ENCODE measurements at places on chromosomes 16 and 17. TPM values are rescaled to one million over a fixed set of nuclear protein-coding genes. Genes with fewer than 3 reads are reported as not detected.

OR1A1 gene
- not detected for total RNA-seq

DNA sequence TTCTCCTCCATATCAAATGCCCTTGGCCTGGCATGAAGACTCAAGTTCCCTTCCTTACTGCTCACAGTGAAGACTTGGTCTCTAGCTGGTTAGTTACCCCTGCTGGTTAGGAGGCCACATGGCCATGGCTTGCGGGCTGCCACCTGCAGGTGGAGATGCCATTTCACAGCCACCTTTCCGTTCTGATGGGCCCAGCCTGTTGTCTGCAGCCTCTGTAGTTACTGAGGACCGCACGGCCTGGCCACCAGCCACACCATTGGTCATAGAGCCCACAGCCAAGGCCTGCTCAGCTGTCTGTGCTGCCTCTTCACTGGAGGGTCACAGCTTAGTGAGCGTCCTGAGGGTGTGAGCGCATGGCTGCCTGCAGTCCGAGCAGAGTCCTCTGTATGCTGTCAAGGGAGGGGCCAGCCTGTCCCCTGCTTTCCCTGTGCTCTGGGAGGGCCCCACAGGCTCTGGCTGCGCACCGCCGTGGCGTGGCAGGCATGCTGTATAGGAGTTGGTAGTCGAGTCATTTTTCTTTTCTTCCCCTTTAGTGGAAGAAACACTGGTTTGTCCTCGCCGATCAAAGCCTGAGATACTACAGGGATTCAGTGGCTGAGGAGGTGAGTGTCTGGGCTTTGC lies 59.2 kb downstream of the PLD6 start:
- DNase-seq, result no peak

DNA sequence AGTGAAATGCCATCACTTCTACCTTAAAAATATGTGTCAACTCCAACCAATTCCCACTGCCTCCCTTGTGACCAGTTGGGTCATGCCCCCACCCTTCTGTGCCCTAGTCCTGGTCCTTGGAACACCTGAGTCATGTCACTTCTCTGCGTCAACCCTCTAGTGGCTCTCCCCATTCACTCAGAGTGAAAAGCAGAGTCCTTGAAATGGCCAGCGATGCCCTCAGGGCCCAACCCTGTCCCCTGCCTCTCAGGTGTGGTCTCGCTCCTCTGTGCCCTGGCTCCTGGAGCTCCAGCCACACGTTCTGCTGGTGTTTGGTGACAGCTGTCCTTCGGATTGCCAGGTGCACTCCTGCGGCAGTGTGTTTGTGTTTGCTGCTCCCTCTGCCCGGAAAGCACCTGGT lies 89.2 kb downstream of the SPECC1 start:
- no peak for DNase-seq

- DNase-seq, result peak; percentile 52
Observed at GRCh38 chr16:88508868-88509748, 56.0 kb downstream of the ZFPM1 start.

DNA sequence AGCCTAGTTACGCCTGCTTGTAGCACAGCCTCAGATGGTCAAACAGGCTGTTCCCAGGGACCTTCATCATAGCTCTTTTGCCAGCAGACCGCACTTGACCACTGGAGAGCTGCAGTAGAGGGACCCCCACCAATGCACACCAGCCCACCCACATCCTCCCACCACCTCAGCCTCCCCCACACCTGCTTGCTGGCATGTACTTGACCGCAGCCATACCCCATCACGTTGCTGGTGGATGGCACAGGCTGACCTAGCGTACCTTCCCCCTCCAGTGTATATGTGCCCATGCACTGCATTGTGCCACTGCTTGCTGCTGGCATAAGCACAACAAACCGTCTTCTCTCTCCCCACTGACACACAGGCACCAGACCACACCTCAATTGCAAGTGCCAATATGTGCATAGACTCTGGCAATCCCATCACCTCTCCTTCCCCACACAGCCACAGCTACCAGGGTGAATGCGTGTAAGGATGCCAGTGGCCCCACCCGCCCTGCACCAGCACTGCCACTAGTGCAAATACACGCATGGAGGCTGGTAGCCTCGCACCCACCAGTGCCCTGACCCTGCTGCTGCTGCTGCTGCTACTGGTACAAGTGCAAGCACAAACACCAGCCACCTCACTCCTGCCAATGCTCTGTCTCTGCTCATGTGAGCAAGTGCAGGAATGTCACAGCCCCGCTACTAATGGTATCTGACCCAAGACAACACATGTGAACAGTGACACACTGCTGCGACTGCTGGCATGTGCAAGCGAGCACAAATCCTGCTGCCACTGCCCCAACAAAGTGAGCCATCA lies 1377.6 kb downstream of the CDH11 start:
- no peak for DNase-seq

DNA sequence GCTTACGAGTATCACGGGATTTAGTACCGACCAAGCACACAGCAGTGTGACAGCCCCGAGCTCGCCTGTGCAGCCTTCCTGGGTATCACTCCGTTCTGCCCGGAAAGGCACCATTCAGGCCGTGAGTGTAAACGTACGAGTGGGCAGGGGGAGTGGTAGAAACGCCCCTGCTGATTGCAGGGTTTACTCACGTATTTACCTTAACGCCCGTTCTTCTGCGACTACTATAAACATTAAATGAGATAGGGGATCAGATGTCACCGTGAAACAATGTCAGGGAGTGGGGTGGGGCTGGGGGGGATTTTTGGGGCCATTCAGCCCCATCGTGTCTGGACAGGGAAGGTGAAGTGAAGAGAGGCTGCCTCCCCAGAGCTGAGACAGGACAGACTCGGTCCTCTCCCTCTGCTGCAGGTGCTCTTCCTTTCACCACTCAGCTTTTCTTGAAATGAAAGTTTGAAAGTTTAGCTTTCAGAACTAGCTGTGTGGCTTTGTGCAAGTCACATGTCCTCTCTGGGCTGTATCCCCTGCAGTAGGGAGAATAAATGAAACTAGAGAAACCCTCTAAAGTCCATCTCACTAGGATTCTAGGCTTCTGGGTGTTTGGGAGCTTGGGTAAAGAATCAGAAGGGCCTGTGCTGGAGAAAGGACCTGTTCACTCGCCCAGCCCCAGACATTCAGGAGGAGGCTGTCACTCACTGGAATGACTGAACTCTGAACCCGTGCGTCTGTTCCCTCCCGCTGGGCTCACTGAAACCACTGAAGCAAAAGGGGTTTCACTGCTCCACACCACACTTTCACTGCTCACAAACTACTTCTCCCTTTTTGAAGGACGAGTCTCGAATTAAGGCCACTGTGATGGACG lies 66.7 kb downstream of the RPA1 start:
- DNase-seq, result no peak

TBC1D10B gene
- total RNA-seq, result 46.2 TPM

Data from left colon (tissue), 2 donors.